ENCODE measurements at places on chromosomes 3 and 15. TPM values are rescaled to one million over a fixed set of nuclear protein-coding genes. Genes with fewer than 3 reads are reported as not detected.

MGLL gene
- polyA plus RNA-seq = 29.9 TPM

MAPKAPK3 gene
- 37.8 TPM for polyA plus RNA-seq

GP9 gene
- polyA plus RNA-seq = 1.3 TPM

FGD5 gene
- 25.5 TPM for polyA plus RNA-seq

BNC1 gene
- 0.17 TPM for polyA plus RNA-seq
